ENCODE measurements at places on chromosomes 5 and 9.

- DNase-seq, result no peak
Measured at GRCh38 chr9:87276327-87276841, 221.3 kb upstream of the DAPK1 start.

DNA sequence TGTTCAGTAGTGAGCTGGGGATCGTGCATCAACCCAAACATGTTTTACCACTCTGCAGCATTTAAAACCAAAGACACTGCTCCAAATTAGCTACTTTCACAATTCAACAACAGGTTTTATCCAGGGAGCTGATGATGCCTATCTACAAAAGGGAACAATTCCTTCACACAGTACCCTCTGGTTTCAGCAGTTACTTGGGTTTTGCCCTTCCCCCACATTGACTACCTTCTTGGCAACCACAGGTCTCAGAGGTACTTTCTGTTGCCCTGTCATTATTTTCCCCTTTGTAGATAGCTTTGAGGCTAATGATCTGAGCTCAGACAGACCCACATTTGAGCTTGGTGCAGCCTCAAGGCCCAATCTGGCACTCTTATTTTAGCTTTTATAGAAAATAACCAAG is 96.1 kb downstream of the WDR41 start:
- DNase-seq, result no peak

- no peak for DNase-seq
Measured at GRCh38 chr9:133147412-133148198, 16.1 kb downstream of the GBGT1 start.

DNA sequence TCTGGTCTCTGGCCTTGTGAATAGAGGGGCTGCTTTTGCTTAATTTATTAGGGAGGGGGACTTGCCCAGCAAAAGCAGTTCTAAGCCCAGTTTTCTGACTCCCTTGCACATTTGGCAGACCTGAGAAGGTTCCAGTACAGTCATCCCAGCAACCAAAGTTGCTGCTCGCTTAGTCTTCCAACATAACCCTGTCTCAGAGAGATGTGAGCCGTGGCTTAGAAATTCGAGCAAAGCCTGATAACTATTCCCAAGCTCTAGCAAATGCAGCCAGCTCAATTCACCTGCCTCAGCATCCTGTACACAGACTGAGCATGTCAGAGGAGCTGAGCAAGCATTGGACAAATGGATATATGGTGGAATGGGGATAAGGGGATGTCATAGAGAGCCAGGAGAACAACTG is 401.9 kb downstream of the SPOCK1 start:
- no peak for DNase-seq

DNA sequence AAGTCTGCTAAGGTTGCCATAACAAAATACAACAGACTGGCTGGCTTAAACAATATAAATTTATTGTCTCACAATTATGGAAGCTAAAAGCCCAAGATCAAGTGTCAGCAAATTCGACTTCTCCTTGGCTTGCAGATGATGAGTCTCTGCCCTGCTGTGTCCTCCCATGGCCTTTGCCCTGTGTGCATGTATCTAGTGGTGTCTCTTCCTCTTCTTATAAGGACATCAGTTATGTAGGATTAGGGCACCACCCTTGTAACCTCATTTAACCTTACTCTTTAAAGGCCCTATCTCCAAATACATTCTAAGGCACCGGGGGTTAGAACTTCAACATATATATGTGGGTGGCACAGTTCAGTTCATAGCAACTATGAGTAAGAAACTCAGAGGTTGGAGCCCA is 157.9 kb upstream of the RASA1 start:
- no peak for DNase-seq

DNA sequence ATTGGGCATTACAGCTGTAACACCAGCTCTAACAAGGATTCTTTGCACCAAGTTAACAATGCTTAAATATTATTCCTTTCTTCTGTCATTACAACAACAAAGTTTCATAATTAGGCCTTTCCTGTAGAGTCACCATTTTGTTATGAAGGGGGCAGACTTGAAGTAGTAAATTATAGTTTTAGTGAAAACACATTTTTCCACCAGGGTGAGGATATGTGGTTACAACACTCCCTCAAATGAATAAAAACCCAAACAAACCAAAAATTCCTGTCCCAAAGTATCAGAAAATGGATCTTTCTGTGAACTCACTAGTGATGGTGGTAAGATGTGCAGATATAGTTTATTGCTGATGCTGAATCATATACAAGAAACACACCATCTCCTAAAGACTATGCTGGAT is 250.5 kb upstream of the TUT7 start:
- no peak for DNase-seq

GRCh38 chr5:95715799-95716461 is 15.2 kb upstream of the RHOBTB3 start:
- no peak for DNase-seq

- DNase-seq, result no peak
Measured at GRCh38 chr5:125381290-125381689, 634.9 kb upstream of the ZNF608 start.

DNA sequence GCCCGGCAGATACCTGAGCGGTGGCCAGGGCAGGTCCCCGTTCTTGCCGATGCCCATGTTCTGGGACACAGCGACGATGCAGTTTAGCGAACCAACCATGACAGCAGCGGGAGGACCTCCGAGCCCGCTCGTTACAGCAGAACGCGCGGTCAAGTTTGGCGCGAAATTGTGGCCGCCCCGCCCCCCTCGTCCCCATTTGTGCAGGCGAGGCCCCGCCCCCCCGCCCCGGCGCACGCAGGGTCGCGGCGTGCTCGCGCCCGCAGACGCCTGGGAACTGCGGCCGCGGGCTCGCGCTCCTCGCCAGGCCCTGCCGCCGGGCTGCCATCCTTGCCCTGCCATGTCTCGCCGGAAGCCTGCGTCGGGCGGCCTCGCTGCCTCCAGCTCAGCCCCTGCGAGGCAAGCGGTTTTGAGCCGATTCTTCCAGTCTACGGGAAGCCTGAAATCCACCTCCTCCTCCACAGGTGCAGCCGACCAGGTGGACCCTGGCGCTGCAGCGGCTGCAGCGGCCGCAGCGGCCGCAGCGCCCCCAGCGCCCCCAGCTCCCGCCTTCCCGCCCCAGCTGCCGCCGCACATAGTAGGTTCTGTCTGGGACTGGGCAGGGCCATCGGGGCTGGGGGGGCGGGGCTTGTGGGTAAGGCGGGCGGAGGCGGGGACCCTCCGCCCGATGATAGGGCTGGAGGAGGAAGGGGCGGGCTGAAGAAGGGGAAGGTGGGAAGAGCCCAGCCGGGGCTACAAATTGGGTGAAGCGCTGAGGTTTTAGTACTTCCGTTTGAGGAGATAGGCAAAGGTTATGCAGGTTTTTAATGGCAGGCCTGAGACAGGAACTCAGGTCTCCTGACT is at the start of the genes DHFR and MSH3:
Gene DHFR, minus strand, starts transcription at position 593 of the 840 bp plus-strand sequence. Its CDS starts 494 bp downstream, at position 99.
Gene MSH3, plus strand, starts transcription at position 262 of the 840 bp plus-strand sequence. Its CDS starts 76 bp downstream, at position 338.
- DNase-seq, result peak; percentile 92

DNA sequence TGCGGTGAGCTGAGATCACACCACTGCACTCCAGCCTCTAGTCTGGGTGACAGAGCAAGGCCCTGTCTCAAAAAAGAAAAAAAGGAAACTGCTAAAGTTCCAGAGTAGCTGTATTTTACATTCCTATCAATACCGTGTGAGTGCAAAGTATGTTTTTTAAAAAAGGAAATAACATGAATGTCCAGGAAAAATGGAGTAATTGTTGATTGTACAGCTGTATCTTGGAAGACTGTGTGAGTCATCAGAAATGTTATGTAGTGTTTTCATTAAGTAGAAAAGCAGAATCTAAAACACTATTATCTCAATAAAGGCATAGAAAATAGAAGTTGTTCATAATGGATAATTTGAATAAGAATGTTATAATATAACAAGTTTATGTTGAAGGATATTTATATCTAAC is 53.9 kb downstream of the ZCCHC7 start:
- no peak for DNase-seq

DNA sequence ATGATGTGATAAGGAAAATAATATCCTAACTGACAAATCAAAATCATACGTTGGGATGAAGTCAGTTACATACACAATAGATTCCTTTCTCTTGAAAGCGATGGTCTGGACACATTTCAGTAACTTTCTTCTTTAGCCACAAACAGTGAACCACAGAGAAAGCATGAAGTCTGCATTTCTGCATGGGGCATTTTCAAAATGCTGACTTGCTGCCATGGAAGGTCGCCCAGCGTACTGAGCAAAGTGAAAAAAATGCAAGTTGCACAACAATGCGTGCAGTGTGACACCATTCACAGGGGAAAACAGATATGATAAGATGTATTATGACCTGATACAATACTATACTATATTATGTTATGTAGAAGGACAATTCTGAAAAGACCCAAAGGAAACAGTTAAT is 146.3 kb downstream of the SNX18 start:
- no peak for DNase-seq

DNA sequence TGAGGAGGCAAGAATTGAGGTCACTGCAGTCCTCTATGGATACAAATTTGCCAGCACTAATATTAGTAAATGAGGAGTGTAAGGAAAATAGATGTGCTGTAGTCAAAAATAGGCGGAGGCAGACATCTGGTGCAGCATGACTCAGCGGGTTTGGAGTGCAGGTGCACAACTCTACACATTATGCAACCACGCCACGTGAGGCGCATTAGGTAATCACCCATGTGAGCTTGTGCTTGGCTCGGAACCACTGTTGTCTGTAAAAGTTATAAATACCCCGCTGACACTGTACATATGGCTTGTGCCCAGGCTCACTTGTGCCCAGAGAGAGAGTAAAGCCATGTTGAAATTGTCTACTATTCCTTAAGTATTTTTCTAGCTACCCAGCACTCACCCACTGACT is 623.5 kb upstream of the NUDT12 start:
- DNase-seq, result no peak

GRCh38 chr5:17828681-17829080 is 194.4 kb downstream of the TAF11L14 start:
- DNase-seq, result no peak

DNA sequence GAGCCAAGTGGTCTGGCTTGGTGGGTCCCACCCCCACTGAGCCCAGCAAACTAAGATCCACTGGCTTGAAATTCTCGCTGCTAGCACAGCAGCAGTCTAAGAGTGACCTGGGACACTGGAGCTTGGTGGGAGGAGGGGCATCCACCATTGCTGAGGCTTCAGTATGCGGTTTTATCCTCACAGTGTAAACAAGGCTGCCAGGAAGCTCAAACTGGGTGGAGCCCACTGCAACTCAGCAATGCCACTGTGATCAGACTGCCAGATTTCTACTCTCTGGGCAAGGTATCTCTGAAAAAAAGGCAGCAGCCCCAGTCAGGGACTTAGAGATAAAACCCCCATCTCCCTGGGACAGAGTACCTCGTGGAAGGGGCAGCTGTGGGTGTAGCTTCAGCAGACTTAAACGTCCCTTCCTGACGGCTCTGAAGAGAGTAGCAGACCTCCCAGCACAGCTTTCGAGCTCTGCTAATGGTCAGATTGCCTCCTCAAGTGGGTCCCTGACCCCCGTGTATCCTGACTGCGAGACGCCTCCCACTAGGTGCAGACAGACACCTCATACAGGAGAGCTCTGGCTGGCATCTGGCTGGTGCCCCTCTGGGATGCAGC is 18.2 kb upstream of the STK32A start:
- DNase-seq, result no peak

- no peak for DNase-seq
Measured at GRCh38 chr9:135183069-135183468, 95.6 kb downstream of the OLFM1 start.

- no peak for DNase-seq
Measured at GRCh38 chr5:14410394-14411201, 171.0 kb upstream of the OTULINL start.

DNA sequence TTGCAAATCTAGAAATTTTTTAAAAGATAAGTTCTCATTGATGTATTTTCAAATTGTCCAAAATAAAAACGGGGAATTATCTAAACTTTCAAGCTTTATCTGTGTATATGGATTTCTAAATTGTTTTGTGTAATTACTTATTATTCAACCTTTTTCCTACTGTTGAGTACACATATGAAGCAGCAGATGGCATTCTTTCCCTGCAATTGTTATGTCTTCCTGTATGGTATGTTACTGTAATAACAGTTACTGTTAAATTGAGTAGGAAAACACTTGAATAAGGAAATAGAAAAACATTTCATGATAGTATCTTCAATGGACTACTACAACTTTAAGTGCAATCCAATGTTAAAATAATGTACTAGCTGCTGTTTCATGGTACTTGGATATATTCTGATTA is 124.8 kb downstream of the RANBP17 start:
- no peak for DNase-seq

DNA sequence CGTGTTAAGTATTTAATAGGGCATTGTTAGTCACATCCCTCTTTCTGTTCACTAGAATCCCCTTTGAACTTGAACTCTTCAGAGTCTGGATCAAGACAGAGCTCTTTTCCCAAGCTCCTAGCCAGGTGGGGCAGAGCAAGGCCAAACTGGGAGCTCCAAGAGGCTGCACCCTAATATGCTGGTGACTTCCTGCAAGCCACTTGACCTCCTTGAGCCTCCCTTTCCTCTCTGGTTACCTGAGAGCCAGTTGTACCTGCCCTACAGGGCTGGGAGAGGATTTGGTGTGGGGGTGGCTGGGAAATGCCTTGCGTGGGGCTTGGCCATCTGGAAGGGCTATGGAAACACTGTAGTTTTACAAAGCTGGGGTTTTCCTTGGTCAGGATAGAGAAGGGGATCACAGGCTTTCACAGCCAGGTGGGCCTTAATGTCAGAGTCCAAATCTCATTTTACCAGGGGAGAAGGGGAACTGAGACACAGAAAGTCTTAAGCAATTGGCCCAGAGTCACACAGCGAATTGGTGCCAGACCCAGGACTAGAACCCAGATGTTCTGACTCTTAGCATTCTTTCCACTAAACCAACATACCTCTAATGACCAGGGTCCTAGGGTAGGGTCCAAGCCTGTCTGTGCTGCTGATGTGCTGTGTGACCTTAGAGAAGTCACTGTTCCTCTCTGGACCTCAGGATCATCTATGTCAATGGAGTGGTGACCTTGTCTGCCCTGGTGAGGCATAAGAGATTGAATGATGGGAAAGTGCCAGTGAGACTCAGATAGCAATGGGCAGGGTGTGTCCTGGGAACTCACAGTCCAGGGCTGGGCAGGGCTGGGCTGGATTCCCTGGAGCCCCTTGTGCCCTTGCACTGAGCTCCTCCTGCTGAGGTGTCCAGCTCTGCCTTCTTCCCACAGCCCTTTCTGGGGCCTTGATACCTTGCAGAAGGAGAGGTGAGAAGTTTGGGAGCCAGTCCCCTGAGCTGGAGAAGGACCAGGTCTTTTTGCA is 35.8 kb downstream of the GSN start:
- no peak for DNase-seq

- no peak for DNase-seq
Measured at GRCh38 chr9:83570359-83570758, 32.2 kb upstream of the FRMD3 start.
